Non-pigmented ciliary epithelial cell (primary cell): ENCODE measurements at places on chromosomes 3 and 15.
A peak's percentile ranks its signal among the peaks of the same experiment; 100 is the strongest.

DNA sequence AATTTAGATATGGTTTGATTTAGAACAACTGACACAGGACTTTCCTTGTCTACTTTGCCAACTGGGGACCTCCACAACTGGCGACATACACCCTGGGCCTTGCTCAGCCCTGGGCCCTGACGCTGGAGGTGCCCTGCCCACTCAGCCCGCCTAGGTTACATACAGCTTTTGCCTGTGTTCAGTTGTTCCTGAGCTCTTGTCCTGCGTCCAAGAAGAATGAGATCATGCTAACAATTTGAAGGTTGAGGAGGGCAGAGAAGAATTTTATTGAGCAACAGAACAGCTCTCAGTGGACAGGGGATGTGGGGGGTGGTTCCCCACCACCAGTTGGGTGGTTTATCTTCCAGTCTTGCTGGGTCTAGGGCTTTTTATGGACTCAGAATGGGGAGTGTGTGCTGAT, 67.9 kb downstream of the IQCH start:
- peak; percentile 22 for DNase-seq

- DNase-seq, result no peak
These were observed 441.2 kb downstream of the ROBO1 start for GRCh38 chr3:79326642-79327041.

DNA sequence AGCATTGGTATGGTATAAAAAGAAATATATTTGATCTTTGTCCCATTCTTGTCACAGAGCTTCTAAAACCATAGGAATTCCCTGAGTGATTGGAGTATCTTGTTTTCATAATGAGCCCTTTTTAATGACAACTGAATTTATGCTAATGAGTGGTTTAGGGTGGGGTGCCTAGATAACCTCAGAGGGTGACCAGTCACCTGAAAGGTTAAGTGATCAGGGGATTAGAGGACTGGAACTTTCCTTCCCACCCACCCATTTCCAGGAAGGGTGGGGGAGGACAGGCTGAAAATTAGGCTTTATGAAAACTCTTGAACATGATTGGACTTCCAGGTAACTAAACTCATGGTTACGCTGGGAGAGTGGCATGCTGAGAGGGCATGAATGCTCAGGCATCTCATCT, 8.5 kb downstream of the MFN1 start:
- DNase-seq, result no peak

DNA sequence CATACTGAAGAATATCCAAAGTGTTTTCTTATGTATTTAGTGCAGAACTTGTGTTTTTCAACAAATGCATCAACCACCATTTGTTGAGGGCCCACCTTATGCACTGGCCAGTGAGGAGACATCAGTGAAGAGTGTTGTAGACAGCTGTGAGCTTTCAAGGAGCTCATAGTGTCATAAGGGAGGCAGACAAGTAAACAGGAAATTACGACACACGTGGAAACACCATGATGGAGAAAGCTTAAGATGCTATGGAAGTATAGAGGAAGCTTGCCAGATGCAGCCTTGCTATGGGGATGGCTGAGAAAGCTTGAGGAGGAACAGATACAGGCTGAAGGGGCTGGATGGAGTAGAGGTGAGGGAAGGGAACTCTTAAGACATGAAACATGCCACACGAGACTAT, 50.8 kb upstream of the PSMD6 start:
- no peak for DNase-seq

GRCh38 chr3:41198046-41198445, 1.3 kb upstream of the CTNNB1 start:
- no peak for DNase-seq

DNA sequence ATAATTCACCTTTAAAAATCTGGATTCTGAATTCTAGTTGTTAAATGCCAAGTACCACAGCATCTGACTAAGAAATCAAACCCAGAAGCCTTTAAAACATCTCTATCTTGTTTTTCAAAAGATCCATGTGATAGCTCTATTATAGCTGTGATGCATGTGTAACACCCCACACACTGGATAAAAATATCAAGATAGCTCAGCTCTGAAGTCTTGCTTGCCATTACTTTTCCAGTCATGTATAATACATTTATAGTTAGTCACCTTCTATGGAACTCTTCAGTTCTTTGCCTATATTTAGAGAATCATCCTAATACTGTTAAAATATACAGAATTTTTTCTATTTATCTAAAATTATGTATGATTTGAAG, 11.6 kb downstream of the ARPP19 start:
- no peak for DNase-seq

- no peak for DNase-seq
These were observed 118.8 kb downstream of the ECT2 start for GRCh38 chr3:172869368-172869771.

DNA sequence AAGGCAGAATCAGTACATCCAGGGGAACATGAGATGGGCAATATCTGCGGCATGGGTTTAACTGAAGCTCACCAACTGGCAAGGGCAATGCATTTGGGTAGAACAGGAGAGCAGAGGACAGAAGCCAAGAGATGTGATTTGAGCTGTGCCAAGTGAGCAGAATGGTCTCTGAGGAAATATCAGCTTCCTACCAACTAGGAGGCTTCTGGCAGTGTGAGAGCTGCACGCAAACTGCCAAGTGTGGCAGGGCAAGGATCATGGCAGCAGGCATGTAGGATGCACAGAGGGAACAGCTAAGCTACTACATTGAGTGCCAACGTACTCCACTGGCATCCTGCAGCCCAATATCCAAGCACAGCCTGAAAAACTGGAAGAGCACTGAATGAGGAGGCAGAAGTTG, 1036.5 kb downstream of the TUSC7 start:
- no peak for DNase-seq

GRCh38 chr3:186182850-186183249, 74.0 kb upstream of the ETV5 start:
- no peak for DNase-seq

- DNase-seq, result no peak
These were observed 36.5 kb upstream of the BCL2A1 start for GRCh38 chr15:80007532-80007931.

GRCh38 chr15:62771234-62771633, 271.3 kb upstream of the TPM1 start:
- DNase-seq, result no peak

- no peak for DNase-seq
These were observed 154.4 kb downstream of the CHL1 start for GRCh38 chr3:350871-351371.

- DNase-seq, result no peak
These were observed 185.3 kb downstream of the TJP1 start for GRCh38 chr15:29636921-29637320.

DNA sequence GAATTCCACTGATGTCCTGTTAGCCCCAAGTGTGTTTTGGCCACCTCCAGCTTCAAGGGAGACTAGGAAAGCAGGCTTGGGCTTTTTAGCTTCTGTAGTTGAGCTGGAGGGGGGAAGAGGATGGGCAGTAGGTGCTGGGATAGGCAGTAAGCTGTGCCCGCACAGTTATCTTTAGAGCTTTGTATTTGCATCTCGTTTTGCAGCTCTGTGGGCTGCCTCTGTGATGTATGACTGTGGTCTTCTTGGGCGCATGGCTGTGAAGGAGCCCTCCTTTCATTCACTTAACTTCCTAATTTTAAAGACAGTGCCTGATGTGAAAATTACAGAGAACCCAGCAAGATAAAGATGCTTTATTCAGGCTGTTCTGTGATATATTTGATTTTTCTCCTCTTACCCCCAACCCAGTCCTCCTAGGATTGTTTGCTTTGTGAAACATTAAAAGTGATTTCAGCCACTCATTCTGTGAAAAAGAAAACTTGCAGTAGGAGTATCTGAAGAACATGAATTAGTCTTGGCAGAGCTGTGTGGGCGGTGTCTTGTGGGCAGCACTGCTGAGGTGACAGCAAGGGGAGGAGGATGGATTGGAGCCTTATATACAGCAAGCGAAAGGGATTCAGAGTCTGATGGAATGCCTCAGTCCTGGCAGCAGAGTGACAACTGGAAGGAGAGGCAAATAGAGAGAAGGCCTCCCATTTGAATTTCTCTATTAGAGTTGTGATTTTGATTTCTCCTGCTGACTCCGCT, 74.3 kb downstream of the LARS2 start:
- no peak for DNase-seq

GRCh38 chr3:90180096-90180495, 1072.7 kb downstream of the EPHA3 start:
- DNase-seq, result no peak

DNA sequence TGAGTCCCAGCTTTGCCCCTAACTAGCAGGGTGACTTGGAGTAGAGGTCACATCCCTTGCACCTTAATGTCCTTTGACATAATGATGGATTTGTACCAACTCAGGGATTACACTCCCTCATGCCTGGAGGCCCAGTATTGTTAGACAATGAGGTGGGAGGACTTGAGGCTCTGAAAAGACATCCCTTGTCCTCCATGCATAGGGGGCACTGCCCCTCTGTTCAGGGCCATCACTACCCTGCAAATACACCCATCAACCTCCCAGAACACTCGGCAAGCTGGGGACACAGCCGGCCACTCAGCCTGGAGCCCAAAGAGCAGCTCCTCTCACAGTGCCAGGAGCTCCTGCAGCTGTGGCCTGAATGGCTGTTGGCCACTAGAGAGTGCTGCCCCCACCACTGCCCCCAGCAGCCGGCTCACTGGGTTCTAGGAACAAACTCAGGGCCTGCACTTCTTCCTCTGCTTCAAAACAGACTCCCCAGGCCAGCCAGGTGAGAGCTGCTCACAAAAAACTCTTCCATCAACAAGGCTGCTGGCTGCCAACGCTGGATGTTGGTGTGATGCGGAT, 90.2 kb downstream of the GABRB3 start:
- DNase-seq, result no peak

DNA sequence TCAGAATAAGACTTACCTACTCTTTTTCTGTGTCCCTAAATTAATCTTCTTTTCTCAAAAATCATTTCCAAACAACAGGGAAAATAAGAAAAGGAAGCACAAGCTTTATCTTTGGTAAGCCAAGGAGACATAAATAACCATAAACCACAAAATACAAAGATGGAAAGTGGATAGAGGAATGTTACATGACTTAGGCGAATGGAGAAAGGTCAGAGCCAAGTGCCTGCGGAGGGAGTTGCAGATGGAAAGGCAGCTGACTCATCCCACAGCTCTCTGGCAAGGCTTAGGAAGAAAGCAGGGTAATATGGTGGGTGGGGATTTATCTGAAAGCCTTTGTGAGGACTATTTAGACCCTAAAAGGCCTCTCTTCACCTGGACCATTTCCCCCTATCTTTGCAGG, 72.8 kb downstream of the GALK2 start:
- peak; percentile 79 for DNase-seq

DNA sequence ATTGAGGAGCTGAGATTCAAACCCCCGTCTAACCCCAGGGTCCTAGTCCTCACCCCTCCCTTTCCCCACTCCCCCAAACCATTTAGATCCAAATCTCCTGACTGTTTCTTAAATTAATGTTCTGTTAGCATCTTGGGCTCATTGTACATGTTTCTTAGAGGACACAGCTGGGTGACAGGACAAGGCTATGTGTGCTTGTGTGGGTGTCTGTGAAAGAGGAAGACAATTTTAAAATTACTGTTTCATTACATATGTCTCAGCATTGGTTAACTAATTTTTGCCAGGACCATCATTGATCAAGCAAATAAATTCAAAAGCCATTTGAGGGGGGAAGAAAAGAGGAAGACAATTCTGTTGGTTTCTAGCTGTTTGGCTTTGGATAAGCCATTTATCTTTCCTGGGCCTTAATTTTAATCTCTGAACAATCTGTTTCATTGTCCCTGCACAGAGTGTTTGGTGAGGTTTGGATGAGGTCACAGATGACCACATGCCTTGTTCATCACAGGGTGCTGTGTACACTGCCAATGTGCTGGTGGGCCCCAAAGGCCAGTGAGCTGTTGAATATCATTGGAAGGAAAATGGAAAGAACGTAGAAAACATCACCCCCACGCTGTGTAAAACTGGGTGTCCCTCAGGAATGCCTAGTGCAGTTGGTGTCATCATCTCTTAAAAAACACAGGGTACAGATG, 51.9 kb downstream of the RPLP1 start:
- no peak for DNase-seq

DNA sequence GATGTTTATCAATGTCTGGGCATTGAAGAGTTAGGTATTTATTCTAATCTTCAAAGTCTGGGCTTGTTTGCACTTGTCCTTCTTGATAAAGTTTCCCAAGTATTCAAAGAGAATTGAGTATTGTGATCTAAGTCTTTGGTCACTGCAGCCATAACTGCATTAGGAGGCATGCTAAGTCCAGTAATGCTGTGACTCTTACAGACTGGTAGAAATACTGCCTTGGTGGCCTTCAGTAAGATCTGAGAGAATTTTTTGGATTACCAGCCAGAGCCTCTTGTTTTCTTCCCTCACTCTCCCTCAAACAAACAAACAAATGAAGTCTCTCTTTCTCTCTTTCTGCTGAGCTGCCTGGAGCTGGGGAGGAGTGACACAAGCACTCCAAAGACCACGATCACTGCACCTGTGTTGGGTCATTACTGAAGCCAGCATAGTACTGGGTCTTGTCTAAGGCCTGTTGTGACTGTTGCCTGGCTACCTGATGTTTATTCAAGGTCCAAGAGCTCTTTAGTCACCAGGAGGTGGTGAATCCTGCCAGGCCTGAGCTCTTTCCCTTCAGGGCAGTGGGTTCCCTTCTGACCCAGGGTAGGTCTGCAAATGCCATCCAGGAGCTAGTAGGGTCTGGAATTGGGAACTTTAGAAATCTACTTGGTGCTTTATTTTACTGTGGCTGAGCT, 14.8 kb upstream of the RBP2 start:
- no peak for DNase-seq

DNA sequence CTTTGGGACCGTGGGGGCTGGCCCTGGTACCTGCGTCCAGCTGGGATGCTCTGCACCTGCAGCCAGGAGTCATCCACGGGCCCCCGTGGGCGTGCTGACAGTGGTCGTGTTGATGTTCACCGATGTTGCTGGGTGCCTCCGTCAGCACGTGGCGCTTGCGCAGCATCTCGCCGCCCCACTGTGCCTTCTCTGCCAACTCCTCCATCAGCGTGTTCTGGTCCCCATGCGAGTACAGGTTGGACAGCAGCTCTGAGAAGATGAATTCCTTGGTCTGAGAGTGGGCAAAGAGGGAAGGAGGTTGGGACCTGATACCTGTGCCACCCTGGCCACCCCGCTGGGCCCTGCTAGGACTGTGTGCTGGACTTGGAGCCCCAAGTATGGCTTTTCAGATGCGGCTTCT, 61.4 kb downstream of the ADAMTS7 start:
- DNase-seq, result no peak

DNA sequence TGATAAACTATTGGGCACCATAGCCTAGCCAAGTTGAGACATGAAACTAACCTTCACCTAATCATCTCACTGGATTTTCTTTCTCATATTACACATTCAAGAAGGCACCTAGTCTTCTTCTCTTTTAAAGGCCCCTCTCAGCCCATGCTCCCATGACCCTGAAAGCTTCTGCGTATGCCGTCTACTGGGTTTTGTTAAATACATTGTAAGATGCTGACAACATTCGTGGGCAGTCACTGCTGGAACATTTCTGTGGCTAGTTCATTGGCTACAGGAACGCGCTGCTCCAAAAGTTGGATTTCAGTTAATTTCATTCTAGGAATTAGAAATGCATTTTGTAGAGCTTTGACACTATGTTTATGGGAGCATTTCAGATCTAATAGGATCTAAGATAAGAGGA, 52.3 kb upstream of the CHD2 start:
- DNase-seq, result no peak

- no peak for DNase-seq
These were observed 61.2 kb downstream of the CD200 start for GRCh38 chr3:112394003-112394640.

GRCh38 chr3:12632523-12632922, 31.4 kb downstream of the RAF1 start:
- DNase-seq, result no peak

- no peak for DNase-seq
These were observed 52.4 kb upstream of the SI start for GRCh38 chr3:165130708-165131107.

- DNase-seq, result no peak
These were observed 55.5 kb downstream of the FNDC3B start for GRCh38 chr3:172094621-172095557.

- peak; percentile 84 for DNase-seq
These were observed 17.1 kb downstream of the GBE1 start for GRCh38 chr3:81744366-81744765.
